ENCODE measurements at places on chromosomes 3 and 15. TPM values are rescaled to one million over a fixed set of nuclear protein-coding genes. Genes with fewer than 3 reads are reported as not detected.

DNA sequence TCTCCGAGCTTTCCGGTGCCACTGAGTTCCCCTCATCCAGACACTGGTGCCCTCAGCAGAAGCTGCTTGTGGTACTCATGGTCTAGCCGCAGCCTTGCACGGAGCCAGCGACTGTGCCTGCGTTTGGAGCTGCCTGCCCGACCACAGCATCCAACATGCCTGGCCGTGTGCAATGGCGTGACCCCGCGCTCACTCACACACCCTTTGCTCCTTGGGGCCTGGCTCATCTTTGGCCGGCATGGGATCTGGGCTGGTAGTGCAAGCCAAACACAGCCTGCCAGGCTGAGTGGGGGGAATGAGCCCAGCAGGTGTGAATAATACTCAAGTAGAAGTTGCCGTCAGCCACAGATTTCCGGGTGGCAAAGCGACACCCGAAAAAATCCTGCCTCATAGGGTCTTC is 1178.7 kb upstream of the GBE1 start:
- DNase-seq = no peak

DNA sequence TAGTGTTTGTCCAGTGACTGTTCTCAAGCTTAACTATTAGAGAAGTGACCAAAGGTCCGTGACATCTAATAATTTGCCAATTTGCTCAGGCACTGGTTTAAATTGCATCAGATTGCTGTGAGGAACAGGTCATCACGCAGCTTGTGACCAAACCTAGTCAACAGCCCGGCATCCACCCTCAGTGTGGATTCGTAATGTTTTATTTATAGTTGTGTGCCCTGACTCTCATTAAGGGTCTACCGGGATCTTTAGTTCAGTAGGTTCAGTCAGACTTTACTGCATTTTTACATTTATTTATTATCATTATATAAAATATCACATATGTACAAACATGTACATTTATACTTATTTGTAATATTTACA is 46.4 kb upstream of the PGPEP1L start:
- DNase-seq = no peak

Gene IL17RD
- 8.7 TPM for total RNA-seq

- peak; percentile 73 for DNase-seq
Measured at GRCh38 chr15:48963524-48964113, at the start of gene SHC4. Gene SHC4, minus strand, starts transcription at chr15:48963919. Its CDS starts 904 bp downstream, at chr15:48963015.

DNA sequence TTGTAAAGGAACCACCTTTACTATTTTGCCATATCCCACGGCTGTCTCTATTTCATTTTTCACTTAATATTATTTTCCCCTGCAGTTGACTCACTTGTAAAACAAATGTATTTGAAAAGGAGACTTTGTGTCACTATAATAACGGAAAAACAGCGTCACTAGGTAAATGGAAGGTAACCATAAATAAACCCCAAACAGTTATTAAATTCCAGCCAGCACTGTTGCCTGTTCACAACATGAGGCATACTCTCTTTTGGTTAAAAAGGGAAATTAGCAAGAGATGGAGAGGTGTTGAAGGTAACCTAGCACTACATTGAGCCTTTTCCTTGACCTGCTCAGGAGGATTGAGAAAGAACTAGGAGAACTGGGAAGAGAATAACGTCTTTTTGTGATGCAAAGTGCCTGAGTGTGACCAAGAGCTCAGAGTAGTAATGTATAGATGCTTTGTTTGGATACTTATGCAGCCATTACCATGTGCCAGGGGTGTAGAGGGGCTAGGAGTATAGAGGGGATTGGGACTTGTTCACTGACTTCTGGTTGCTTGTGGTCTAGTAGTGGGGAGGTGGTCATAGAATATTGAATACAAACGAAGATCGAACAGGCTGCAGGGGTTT is 19.6 kb downstream of the FLNB start:
- DNase-seq = no peak

DNA sequence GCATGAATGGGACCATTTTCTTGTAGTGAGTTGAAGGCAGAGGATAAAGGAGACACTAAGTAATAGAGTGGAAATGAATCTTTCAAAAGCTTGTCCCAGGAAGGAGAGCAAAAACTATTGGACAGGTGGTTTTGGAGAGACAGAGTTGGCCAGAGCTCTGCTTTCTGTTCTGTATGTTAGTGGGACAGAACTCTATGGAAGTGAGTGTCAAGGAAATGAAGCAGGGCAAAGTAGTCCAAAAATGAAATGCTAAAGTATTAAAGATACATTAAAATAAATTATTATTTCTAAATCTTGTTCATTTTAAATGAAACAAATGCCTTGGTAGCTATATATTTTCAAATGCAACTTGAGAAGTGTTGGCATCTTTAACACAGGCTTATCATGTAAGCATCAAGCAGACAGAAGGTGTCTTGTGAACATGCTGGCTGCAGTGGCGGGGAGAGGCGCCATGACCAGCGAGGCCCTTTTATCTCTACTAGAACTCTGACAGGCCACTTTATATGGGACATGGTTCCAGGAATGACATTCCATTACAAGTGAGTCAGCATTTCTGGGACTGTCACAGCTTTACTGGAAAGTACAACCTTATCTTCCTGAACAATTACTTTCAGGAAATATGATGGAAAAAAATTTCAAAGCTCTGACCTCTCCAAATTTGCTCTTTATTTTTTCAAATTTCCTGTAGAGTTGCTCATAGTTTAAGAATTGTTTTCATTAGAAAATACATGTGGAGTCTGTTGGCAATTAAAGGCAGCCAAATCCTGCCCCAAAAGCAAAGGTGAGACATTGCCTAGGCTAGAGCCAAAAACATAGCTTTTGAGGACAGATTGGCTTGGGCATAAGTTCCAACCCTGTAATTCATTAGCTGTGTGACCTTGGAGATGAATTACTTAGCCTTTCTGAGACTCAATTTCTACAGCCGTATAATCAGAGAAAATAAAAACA is 106.5 kb downstream of the ECT2 start:
- DNase-seq = peak; percentile 71

- peak; percentile 49 for DNase-seq
Measured at GRCh38 chr3:8760506-8760905, 8.9 kb downstream of the OXTR start.

Gene CADM2
- 1.5 TPM for total RNA-seq

Gene GABRB3
- 47.9 TPM for total RNA-seq

- no peak for DNase-seq
Measured at GRCh38 chr3:128081226-128081625, 29.0 kb downstream of the SEC61A1 start.

DNA sequence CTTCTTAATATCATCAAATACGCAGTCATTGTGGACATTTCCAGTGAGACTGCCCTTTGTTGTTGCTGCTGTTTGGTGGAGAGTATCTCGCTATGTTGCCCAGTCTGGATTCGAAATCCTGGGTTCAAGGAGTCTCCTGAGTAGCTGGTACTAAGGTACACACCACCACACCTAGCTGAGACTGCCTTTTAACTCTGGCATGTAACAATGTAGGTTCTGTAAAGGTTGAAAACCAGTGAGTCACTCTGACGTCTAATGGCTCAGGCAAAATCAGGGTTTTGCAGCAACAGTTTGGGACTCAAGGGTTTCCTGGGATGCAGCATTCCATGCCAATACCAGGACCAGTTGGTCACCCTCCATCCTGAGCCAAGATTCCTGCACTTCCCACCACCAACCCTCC is 52.2 kb downstream of the AQP9 start:
- no peak for DNase-seq

GRCh38 chr15:55241891-55242290 is 45.1 kb upstream of the RSL24D1 start:
- peak; percentile 69 for DNase-seq

Gene LMLN
- total RNA-seq = 6.7 TPM

Gene FBXO40
- total RNA-seq = not detected

DNA sequence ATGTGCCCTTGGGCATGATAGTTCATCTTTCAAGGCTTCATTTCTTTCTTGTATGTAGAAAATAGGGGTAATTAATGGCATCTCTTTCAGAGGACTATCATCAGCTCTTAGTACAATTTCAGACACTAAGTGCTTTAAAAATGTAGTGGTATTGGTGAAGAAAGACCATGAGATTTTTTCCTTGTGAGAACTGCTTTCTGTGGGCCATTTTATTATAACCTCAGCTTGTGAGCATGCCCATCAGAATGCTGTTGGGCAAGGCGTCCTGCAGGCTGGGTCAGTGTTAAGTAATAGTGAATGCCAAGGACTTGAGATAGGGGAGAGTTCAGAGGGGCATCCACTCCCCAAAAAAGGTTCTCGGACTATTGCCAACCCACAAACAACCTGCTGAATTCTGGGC is 187.9 kb downstream of the GHSR start:
- peak; percentile 81 for DNase-seq

DNA sequence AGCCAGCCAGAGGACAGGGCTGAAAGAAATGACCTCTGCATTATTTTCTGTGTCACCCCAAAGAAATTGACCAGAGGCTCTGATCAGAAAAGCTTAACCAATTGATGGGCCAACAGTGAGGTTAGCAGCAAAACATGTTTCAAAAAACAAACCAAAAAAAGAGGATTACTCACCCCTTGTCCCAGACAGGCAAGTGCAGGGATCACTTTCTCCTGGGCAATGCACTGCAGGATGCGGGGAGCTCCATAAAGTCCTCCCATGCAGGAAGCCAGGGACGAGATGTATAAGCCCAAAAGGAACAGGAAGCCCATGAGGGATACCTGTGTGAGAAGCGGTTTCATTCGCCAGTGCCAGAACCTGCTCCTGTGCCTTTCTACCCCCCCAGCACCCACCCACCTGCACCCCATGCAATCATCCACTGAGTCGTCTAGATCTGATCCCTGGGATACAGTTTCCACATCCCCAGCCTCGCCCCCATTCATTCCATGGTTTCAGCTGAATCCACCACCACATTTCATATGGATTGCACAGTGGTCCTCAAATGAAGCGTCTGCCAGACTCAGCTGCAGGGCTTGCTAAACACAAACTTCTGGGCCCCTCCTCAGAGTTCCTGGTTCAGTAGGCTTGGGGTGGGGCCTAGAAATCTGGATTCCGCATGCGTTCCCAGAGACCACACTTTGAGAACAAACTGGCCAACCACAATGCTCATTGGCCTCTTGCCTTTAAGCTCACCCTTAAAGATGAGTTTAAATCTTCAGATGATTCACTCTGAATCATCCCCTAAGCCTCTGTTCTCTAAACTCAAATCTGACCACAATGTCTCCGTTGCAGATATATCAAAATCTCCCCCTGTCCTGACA is 54.4 kb upstream of the HEG1 start:
- DNase-seq = peak; percentile 99

Gene CCDC39
- total RNA-seq = not detected

Gene COL6A5
- total RNA-seq = 0.05 TPM

DNA sequence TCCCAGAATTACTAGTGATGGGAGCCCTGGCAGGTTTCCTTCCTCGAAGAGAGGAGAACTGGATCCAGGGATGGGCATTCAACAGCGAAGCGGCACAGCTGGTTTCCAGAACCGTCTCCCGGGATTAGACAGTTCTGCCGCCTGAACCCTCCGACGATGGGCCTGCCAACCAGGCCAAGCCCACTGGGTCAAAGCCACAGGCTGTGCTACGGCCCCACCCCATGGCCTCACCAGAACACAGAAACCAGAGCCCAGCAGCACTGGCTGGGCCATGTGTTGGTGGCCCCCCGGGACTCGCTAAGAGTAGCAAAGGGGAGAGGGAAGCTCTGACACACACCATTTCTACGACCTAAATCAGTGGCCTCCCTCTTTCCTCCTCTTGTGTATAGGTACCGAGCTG is 2.2 kb downstream of the C15orf62 start:
- DNase-seq = no peak

Gene NR2F2
- total RNA-seq = 59.0 TPM

Gene P3H2
- 46.9 TPM for total RNA-seq

Gene ZNF662
- total RNA-seq = 0.53 TPM

DNA sequence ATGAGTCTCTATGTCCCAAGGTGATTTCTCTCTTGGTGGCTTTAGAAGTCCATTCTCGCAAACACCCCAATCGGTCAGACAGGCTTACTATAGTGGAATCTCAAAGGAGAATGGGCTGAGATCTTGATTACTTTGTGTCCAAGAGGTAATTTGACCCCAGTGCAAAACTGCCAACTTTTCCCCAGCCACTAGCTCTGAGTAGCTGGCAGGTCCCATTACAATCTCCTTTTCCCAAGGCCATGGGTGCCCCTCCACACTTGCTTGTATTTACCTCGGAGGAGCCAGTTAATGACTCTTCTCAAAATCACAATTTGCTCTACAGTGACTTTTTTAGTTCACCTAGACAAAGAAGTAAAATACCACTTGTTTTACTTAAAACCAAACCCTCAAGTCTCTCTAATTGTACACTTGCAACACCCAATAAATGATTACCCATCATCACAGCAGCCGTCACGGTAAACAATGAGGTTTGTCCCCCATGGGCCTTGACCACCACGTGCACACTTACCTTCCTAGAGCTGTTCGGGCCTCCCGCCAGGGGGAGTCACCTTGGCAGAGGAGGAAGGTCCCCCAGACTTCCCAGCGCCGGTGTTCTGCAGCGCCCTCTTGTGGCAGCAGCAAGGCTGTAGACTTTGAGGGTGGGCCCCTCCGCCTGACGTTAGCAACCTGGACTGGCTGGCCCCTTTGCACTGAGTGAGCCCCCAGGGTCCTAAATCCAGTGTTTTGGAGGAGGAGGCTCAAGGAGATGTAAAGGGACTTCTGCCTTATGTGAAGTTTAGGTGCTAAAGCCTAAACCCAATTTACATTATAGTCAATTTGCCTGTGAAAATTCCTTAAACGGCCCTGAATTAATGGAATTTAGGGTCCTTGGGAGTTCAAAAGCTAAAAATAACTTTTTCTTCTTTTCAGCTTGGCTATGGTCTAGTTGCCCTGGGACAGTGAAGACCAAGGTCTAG is 18.7 kb upstream of the HDAC11 start:
- DNase-seq = no peak

- no peak for DNase-seq
Measured at GRCh38 chr15:49122541-49123062, 32.8 kb downstream of the COPS2 start.

Gene C15orf62
- total RNA-seq = 0.19 TPM

GRCh38 chr15:98592136-98592535 is 56.2 kb upstream of the IGF1R start:
- DNase-seq = no peak

Gene MYZAP
- 0.41 TPM for total RNA-seq

Gene ANKRD34C
- 0.05 TPM for total RNA-seq

Gene IL20RB
- total RNA-seq = 22.0 TPM

Gene PP2D1
- not detected for total RNA-seq

Gene ZIC1
- 0.30 TPM for total RNA-seq

Gene ZNF502
- 1.9 TPM for total RNA-seq

DNA sequence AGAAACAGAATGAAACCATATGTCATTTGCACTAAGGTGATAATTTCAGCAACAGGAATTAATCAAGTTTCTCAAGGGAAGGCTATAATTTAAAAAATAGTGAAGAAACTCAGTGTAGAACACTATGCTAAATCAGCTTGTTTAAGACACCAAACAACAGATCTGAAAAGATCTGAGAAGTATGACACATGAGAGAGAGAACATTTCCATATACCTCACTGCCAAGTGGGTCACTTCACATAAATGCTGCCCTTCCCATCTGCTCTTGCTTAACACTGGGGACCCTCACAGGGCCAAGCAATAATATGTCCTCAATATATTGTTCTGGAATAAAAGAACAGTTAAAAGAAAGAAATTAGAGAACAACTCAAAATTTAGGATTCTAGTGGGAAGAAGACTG is 45.6 kb upstream of the CHMP2B start:
- no peak for DNase-seq

All from astrocyte (in vitro differentiated cells and primary cell).